ENCODE measurements at places on chromosomes 11 and 22.

- no peak for DNase-seq
Measured at GRCh38 chr11:23423656-23424055, 563.4 kb upstream of the CCDC179 start.

DNA sequence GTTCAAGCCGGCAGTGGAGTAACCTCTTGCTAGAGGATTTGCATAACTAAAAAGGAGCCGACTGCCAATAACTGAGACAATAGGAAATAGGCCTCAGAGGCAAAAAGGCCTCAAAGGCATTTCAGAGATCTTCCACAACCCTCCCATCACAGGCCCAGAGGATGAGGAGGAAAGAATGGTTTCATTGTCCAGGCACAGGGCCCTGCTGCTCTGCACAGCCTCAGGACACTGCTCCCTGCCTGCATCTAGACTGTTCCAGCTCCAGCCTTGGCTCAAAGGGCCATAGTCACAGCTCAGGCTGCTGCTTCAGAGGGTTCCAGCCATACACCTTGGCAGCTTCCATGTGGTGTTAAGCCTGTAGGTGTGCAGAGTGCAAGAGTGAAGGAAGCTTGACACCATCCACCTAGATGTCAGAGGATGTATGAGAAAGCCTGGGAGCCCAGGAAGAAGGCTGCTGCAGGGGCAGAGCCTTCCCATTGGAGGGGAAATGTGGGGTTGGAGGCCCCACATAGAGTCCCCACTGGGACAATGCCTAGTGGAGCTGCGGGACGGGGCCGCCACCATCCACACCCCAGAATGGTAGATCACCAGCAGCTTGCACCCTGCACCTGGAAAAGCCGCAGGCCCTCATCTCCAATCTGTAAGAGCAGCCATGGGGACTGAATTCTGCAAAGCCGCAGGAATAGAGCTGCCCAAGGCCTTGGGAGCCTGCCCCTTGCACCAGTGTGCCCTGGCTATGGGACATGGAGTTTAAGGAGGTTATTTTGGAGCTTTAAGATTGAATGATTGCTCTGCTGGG lies 8.2 kb upstream of the LRP5 start:
- DNase-seq = no peak

- no peak for DNase-seq
Measured at GRCh38 chr11:112363527-112363926, 102.9 kb upstream of the PLET1 start.

DNA sequence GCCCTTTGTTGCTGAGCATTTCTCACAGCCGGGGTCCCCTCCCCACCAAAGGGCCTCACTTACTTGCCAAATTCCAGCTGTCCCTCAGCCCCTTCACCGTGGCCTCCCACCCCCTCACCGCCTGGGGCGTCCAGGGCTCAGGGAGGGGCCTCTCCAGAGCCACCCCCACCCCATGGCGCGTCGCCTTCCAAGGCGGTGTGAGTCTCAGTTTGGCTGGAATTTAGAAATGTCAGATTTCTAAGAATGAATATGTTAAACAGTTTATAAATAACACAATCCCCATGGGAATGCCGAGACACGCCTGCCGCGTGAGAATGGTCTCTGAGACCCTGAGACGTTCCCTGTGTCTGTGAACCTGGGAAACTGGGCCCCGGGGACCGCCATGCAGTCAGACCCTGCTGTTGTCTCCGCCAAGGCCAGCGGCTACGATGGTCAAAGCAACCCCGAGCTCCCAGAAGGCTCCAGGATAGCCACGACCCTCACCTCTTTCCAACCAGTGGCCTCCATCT lies 28.9 kb downstream of the CELSR1 start:
- DNase-seq = no peak

DNA sequence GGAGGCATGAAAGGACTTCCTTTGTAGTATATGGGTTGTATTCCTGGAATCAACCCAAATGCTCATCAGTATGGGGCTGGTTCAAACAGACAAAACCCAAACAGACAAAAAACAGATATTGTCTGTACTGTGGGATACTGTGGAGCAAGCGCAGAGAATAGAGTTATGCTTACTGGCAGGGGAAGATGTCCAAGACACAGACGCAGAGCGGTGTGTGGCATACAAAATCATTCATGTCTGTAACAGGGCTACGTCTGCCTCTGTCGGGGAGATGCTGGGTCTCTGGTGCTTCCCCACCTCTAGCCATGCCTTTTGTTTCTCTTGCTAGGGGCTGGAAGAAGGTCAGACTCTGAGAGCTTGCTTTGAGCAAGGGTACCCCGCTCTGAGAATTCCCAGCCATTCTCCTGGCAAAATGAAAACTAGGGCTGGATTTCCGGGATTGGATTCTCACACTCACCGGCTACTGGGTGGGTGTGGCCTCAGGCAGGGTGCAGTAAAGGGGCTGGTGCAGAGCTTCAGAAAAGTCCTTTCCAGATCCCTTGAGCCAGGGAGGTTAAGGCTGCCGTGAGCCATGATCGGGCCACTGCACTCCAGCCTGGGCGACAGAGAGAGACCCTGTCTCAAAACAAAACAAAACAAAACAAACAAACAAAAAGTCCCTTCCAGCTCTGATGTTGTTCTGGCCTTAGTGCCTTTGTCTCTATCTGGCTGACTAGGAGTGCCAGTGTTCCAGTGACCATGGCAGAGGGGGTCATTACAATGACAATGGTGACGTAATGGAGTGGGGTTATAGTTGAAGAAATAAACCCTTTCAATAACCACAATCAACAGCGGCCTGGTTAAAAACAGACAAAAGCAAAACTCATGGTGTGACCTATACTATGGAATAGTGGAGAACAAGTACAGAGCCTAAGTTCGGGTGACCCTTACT lies 2.9 kb upstream of the ABCC8 start:
- no peak for DNase-seq

DNA sequence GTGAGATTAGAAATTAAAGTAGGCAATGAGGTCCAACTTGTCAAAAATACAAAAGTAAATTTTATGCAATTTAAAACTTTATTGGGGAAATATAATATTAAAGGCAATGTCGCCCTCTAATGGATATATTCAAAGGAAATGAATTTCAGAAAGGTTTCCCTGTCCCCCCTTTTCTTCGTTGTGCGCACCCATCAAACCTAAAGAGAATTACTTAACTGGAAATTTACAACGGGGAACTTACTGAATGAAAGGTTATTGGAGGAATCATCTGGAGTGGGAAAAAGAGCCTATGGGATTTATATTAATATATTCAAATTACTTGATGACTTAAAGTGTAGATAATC lies 1.7 kb upstream of the ABTB2 start:
- no peak for DNase-seq

DNA sequence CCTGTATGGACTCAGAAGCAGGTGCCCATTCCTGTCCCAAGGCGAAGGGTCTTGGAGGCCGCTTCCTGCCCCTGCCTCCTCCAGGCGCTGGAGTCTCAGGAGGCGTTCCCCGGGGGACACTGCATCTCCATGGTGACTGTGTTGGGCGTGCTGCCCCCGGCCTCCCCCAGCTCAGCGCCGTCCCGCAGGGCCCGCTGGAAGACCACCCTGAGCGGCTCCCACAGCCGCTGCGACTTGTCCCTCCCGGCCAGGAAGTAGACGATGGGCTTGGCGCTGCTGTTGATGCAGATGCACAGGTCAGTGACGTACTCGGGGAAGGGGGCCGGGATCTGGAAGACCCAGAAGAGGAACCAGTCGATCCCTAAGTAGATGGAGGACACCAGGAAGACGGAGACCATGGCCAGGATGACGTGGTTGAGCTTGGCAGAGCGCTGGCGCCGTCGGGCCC lies 7.8 kb downstream of the MRGPRF start:
- no peak for DNase-seq

DNA sequence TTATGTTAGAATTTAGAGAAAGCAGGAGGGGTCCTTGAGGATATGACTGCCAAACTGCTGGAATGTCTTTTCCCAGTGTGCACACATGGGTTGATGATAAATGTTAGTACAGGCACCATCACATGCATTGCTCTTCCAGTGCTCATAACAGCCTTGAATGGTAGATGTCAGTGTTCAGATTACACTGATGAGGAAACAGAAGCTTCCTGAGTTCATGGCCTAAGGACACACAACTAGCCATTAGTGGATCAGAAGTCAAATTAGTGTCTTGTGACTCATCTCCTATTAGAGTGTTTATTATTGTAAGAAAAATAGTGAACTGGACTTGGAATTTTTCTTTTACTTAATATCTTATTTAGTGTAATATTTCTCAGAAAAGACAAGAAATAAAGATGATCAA lies 241.5 kb downstream of the DDX10 start:
- DNase-seq = no peak

DNA sequence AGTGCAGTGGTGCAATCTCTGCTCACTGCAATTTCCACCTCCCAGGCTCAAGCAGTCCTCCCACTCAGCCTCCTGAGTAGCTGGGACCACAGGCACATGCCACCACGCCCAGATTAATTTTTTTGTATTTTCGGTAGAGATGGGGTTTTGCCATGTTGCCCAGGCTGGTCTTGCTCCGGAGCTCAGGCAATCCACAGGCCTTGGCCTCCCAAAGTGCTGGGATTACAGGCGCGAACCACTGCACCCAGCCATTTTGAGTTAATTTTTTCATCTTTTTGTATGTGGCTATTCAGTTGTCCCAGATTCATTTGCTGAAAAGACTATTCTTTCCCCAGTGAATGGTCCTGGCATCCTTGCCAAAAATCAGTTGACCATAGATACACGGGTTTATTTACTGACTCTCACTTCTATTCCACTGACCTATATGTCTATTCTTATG lies 63.6 kb downstream of the MAPK1 start:
- DNase-seq = no peak

DNA sequence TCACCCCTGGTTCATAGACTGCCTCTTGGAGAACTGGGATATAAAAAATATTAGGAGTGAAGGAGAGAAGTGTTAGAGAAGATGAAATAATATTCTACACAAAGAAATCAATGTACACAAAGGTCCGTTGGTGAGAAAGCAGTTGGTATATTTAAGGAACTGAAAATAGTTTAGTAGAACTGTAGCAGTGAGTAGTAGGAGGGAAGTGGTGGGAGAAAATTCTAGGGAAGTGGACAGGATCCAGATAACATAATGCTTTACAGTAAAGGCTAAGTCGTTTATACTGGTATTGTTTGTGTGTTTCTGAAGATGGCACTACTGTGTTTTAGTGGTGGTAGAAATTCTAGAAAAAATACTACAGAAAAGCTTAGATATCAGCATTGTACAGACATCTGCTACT lies 120.8 kb upstream of the CHORDC1 start:
- no peak for DNase-seq

- DNase-seq = no peak
Measured at GRCh38 chr11:2955906-2956476, 26.8 kb upstream of the PHLDA2 start.

Measured in stimulated activated CD4-positive, alpha-beta T cell treated with anti-CD3 and anti-CD28 coated beads, Interleukin-15, amount 100 ng/mL, for 48 hours (primary cell).